ENCODE measurements at places on chromosomes 12 and 14.

DNA sequence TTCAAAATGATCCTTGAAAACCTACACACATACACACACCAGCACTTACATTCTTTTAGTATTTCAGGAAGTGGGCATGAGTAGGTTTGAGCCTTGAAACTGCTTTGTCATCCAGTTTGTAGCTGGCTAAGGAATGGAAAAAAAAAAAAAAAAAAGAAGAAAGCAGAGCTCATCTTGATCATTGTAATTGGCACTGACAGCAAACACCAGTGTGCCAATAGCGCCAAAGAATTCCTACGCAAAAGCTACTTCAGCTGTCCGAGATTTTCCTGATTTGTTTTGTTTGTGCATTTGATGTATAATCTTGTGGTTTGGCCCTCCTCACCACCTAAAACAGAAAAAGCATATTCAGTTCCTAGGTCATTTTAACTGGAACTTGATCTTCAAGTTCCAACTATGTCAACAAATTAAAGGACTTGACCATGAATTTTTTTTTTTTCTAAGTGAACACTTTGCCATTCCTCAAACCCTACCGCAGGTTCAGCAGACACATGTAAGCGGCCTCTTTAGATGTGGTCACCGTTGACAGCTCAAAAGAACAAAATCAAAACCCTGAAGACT lies 57.3 kb downstream of the FLRT2 start:
- peak; percentile 14 for DNase-seq

GRCh38 chr12:85369365-85370154 lies 89.5 kb downstream of the ALX1 start:
- DNase-seq, result no peak

- no peak for DNase-seq
Observed at GRCh38 chr12:7915661-7916403, 20.2 kb downstream of the SLC2A3 start.

- no peak for DNase-seq
Observed at GRCh38 chr14:50501642-50502041, 30.7 kb downstream of the MAP4K5 start.

DNA sequence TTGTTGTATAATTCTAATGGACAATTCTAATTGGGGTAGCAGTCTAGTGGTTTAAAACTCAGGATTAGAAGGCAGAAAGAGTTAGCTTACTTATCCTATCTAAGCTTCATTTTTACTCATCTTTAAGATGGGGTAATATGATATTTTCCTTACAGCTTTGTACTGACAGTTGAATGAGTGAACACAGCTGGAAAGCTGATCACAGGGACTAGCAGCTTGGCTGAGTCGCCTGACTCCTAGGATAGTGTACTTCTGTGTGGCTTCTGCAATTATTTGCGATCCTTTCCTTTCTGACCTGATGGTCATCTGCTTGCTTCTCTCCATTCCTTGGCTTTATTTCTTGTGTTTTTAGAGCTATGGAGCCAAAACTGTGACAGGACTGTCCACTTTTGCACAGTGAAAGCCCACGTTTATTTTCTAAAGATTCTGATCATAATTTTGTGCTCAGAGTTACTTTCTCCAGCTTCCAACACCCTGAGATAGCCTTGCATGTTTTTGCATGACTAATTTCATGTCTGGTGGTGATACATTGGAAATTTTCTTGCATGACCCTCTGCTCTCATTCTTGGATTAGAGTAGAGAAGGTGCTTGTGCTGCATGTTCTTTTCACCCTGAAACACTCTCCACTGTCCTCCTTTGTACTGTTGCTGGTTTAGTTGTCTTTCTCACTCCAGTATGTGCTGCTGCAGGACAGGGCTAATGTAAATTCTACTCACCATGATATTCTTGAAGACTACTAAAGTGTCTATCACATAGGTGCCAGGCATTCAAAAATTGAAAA lies 377.0 kb upstream of the ATP2B1 start:
- DNase-seq, result no peak

DNA sequence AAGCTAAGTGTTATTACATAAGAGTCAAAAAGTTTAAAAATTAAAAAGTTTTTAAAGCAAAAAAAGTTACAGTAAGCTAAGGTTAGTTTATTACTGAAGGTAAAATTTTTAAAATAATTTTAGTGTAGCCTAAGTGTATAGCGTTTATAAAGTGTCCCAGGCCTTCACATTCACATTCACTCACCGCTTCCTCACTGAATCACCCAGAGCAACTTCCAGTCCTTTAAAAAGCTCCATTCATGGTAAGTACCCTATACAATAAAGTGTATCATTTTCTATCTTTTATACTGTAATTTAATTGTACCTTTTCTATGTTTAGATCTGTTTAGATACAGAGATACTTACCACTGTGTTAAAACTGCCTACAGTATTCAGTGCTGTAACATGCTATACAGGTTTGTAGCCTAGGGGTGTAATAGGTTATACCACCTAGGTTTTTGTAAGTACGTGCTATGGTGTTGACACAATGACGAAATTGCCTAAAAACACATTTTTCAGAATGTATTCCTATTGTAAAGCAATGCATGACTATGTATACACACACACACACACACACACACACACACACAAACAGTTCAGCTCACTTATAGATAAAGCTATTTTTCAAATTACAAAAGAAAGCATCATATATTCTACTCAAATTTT lies 3.7 kb downstream of the CLEC14A start:
- DNase-seq, result no peak

GRCh38 chr14:80602946-80603345 lies 338.6 kb downstream of the CEP128 start:
- DNase-seq, result no peak

- DNase-seq, result no peak
Observed at GRCh38 chr12:105967038-105967776, 171.5 kb downstream of the NUAK1 start.

GRCh38 chr12:22038734-22039133 lies 7.3 kb upstream of the CMAS start:
- no peak for DNase-seq

DNA sequence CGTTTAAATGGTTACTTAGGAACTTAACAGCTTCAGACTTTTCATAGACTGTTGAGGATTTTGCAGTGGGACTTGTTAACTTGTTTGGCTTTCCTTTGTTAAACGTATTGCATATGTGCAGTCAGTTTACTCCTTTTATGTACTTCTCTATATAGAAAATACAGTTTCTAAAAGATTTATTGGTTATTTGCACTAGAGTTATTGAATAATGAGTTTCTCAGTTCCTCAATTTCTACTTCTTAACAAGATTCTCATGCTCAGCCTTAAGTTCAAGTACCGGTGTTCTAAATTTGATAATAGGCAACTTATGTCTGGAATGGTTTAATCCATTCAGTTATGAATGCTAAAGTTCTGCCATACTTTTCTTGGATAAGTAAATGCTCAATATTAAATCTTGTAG lies 919 bp downstream of the PSMA3 start:
- DNase-seq, result no peak

- peak; percentile 43 for DNase-seq
Observed at GRCh38 chr14:23483236-23483854, 13.8 kb downstream of the NGDN start.

GRCh38 chr12:103915306-103915705 lies 14.9 kb upstream of the HSP90B1 start:
- no peak for DNase-seq

- no peak for DNase-seq
Observed at GRCh38 chr14:75185251-75186040, 9.0 kb upstream of the TMED10 start.

GRCh38 chr14:68391311-68392014 lies 401.4 kb downstream of the ZFP36L1 start:
- DNase-seq, result no peak

GRCh38 chr12:11943919-11944700 lies 126.6 kb upstream of the BCL2L14 start:
- DNase-seq, result no peak
